Muscle of leg (tissue), 16 donors: ENCODE measurements at places on chromosomes 7 and 10. TPM values are rescaled to one million over a fixed set of nuclear protein-coding genes. Genes with fewer than 3 reads are reported as not detected.
A peak's percentile ranks its signal among the peaks of the same experiment; 100 is the strongest.

DNA sequence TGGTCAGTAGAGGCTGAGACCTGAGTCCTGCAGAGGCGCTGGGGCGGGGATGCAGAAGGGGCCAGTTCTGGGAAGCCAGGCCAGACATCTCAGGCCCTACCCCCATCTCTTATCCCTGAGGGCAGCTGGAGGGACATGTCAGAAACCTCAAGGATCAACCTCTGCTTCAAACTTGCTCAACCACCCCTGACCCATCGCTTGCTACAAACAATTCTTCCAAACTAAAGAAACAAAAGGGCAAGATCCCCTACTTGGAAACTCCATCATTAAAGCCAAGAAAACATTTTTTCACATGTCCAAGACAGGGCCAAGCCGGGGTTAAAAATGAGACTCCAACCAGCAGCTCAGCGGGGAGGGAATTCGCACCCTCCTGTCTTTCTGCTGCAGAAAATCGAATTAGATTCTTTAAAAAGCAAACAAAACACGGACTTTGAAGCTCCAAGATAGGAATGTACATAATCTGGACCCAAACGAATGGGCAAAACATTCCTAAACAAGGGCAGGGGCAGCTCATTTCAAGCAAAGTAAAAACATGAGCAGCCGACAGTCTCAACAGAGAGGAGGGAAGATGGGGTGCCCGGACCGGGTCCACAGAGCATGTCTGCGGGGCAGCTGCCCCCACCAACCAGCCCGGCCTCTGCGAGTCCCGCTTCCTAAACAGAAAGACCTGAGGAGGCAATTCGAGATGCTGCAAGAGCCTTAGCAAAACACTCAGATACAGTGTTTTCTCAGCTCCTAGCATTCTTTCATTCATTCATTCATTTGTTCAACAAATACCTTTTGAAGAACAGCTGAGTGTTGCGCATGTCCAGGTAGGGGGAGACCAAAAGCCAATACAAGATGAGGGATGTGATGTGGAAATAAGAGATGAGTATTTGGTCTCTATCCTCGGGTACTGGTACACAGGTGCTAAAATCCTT lies 44.8 kb downstream of the CHST15 start:
- H3K27me3 ChIP-seq = peaks cover 5% of the 10 kb centered on the region
- peaks cover 4% of the 10 kb centered on the region for H3K36me3 ChIP-seq
- H3K4me1 ChIP-seq = peaks cover 8% of the 10 kb centered on the region
- DNase-seq = no peak
- H3K27ac ChIP-seq = no peak overlapping the region
- H3K4me3 ChIP-seq = no peak overlapping the region

DNA sequence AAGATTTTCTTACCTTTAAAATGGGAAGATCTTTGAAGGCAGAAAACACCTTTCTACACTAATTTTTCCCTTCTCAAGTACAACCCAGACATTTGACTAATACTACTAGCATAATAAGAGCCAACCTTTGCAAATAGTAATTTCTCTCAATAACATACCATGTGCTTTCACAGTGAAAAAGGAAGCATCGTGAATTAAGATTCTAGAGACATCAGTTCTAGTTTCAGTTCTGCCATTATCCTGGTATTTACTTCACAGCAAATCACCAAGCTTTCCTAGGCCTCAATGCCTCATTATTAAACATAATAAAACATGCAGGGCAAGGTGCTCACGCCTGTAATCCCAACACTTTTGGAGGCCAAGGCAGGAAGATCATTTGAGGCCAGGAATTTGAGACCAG lies 24.9 kb downstream of the GSAP start:
- H3K4me1 ChIP-seq = no peaks in the 10 kb centered on the region
- H3K27ac ChIP-seq = no peak overlapping the region
- no peak overlapping the region for H3K4me3 ChIP-seq
- H3K27me3 ChIP-seq = no peaks in the 10 kb centered on the region

DNA sequence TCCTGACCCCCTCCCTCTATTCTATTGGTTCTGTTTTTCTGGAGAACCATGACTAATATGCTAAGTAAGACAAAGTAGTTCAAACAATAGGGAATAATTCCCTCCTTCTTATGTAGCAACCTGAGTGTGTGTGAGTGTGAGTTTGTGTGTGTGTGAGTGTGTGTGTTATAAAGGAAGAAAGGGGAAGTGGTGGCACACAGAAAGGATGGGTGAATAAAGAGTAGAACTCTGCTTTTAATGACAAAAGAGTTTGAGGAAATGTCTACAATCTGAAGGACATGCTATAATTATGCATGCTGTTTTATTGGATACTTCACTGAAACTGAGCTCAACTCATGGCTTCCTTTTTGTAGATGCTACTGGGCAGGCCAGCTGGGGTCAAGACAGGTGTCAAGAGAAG lies 489.5 kb downstream of the REEP3 start:
- DNase-seq = no peak
- H3K4me3 ChIP-seq = no peak overlapping the region
- peak overlapping the region; percentile 84 for H3K27ac ChIP-seq
- H3K4me1 ChIP-seq = peaks cover 16% of the 10 kb centered on the region
- no peaks in the 10 kb centered on the region for H3K27me3 ChIP-seq

GRCh38 chr7:105439174-105439893 lies 50.6 kb upstream of the SRPK2 start:
- no peak overlapping the region for H3K4me3 ChIP-seq
- DNase-seq = no peak
- H3K27me3 ChIP-seq = no peaks in the 10 kb centered on the region
- no peak overlapping the region for H3K27ac ChIP-seq
- no peaks in the 10 kb centered on the region for H3K4me1 ChIP-seq
- no peaks in the 10 kb centered on the region for H3K36me3 ChIP-seq

- no peaks in the 10 kb centered on the region for H3K4me1 ChIP-seq
- H3K36me3 ChIP-seq = no peaks in the 10 kb centered on the region
- no peak overlapping the region for H3K27ac ChIP-seq
Observed at GRCh38 chr10:130432850-130433249, 296.7 kb downstream of the GLRX3 start.

HGF gene
- 6.0 TPM for total RNA-seq

TMEM176B gene
- 7.7 TPM for total RNA-seq

TRIM50 gene
- total RNA-seq = 0.44 TPM

LOXL4 gene
- 9.7 TPM for total RNA-seq

CARD11 gene
- total RNA-seq = 0.09 TPM

CDC14C gene
- 0.04 TPM for total RNA-seq
